ENCODE measurements at places on chromosomes 7 and 10.

GRCh38 chr10:101694674-101695403, at the start of gene FBXW4:
TSS of gene FBXW4 (minus strand) at chr10:101695170. CDS start at chr10:101695105, 65 bp downstream.
- no peak for DNase-seq

DNA sequence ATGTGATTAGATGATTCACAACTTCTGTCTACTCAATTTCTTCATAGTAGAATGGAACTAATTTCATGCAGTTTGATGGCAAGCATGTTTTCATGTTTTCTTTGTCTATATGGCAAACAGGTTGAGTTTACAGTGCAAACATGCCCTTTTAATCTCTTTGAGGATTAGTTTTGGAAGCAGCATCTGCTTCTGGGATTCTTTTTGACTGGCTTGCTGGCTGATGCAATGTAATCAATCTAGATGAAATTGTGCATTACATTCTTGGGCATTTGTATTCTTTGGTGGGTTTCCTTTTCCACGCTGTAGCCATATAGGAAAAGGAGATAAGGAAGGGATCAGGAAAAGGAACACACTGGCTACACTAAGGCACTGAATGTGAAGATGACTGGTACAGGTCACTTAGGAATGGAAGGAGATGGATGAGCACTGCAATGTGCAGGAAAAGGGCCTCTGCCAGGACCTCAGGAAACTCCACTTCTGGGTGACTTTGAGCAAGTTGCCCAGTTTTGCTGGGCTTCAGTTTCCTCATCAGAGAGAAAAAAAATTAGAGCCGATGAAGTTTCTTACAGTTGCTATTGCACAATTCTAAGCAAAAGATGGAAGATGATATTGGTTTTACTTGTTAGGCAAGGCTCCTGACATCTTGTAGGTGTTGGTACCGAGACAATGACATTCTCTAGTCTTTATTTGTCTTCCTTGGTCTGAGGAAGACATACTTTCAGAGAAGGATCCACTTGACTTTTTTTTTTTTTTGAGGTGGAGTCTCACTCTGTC, 269.1 kb downstream of the SUGCT start:
- no peak for DNase-seq

DNA sequence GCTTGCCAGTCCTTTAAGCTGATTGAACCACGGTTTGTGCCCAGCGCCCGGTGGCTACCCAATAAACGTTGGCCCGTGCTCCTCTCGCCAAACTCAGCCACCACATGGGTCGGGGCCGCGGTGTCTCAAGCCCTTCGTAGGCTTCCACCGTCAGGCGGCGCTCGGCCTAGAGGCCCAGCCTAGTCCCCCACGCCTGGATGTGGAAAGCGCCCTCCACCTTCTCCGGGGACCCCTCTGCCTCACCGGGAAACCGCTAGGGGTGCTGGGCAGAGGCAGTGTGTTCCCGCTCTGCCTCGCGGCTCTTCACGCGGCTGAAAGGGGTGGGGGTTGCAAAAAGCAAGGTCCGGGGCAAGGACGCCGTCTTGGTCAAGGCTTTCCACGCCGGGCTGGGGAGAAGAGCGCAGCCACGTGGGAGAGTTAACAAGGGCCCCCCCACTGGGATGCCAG, 29.8 kb downstream of the LEP start:
- DNase-seq, result no peak

GRCh38 chr7:82443547-82444219, at the start of gene CACNA2D1:
TSS of gene CACNA2D1 (minus strand) at chr7:82443777.
- DNase-seq, result peak; percentile 51

GRCh38 chr10:78507510-78508160, 474.0 kb downstream of the RPS24 start:
- no peak for DNase-seq

DNA sequence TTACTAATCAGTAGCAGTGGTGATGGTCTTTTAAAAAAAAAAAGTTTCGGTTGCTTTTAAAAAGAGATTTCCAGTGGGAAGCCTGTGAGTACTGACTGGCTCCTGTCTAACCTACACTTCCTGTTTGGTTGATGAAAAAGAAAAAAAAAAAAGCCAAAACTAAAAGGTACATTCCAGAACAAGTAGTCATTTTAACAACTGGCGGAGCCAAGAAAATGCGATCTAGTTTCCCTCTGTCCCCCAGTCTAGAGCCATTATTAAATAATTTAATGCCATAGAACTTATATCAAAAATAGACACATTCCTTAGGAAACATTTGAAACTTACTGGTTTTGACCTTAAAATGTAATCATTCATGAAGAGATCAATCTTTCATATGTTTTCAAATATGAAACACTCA, 254.2 kb upstream of the C7orf33 start:
- DNase-seq, result no peak

All from cerebellar nuclear complex (tissue), 1 donor.